Activated CD8-positive, alpha-beta memory T cell treated with anti-CD3 and anti-CD28 coated beads, Interleukin-2, amount 50 U/mL, for 4 hours (primary cell): ENCODE measurements at places on chromosomes 3 and 15.

- no peak for DNase-seq
These were observed 117.7 kb upstream of the FOXB1 start for GRCh38 chr15:59886441-59886840.

- no peak for DNase-seq
These were observed 902.5 kb downstream of the ZPLD1 start for GRCh38 chr3:103337179-103337845.

DNA sequence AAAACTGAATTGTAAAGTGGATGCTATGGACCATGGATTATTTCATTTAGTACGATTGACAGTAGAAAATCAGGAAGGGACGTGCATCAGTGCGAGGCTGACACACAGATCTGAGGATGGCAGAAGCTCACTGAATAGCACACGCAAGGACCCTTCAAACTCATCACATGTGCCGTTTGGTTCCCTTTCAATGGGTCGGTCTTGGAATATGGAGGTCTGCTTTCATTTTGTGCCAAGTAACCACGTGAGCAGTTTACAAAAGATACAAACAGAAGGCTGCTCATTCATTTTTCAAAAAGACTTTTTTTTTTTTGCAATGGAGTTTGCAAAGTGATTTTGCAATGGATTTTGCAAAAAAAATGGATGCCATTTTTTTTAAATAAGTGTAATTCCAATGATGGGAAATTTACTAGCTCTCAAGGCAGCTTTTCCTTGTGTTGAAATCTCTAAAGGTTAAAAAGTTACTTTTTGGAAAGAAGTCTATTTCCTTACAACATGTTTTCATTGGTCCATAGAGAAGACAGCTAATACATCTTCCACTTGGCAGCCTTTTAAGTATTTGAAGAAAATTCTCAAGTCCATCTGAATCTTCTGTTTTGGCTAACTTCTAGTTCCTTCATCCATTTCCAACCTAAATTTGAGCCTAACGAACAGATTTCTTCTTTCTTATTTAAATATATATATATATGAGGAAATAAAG is 392.3 kb upstream of the TPRG1 start:
- no peak for DNase-seq

GRCh38 chr3:141367038-141367730 is 1.1 kb upstream of the ZBTB38 start:
- DNase-seq = no peak

GRCh38 chr3:29568355-29568754 is 287.5 kb downstream of the RBMS3 start:
- DNase-seq = no peak

DNA sequence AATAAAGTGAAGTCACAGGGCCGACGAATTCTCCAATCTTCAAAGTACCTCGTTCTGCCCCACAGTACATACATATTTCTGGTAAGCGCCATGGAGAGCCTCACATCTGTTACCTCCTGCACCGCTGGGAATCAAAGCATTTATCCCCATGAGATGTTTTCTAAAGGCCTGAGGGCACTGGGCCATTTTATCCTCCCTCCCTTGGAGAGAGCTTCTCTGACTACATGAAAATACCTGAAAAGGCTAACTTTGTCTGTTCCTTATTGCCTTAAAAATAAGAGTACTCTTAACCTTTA is 148.1 kb downstream of the RORA start:
- DNase-seq = no peak
